ENCODE measurements at places on chromosomes 1 and 21. TPM values are rescaled to one million over a fixed set of nuclear protein-coding genes. Genes with fewer than 3 reads are reported as not detected.

- DNase-seq, result no peak
Observed at GRCh38 chr1:207801819-207802218, 50.0 kb downstream of the CD46 start.

DNA sequence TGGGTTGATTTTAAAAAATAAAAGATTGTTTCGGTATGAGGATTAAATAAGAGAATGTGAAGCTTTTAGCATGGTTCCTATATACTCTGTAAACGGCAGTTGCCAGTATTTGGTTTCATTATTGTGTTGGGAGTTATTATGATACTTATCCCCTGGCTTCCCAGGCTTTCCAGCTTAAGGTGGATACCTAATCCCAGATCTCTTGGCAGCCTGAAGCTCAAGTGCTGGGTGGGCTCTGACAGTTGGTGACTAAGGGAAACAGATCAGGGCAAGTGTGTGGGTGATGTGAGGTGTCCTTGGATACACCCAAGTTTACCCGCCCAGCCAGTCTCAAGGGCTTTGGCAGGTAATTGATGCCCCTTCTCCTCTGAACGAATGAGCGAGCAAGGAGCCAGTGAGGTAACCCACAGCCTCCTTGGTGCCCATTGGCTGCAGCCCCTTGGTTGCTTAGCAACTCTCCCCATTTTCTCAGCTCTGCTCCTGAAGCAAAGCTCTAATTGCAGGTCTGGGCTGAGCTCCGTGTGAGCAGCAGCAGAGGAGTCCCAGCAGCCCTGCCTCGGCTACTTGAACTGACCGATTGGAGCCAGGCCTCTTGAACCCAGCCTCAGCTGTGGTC is 6.1 kb downstream of the IPO13 start:
- no peak for DNase-seq

DNA sequence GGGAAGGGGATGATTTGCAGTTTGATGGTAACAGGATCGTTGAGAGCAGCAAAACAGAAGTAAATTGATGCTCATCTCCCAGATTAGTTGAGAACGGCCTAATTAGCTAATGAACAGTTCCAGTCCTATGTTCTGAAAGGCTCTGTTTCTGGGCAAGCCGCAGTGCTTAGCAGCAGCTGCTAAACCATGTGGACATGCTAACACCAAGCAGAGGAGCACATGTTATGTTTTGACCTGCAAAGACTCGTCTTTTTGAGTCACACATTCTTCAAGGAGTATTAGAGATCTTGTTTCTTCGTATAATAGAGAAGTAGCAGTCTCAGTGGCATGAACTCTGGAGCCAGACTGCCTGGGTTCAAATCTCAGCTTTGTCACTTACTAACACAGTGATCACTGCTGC is 58.1 kb downstream of the CACNA1E start:
- DNase-seq, result no peak

DNA sequence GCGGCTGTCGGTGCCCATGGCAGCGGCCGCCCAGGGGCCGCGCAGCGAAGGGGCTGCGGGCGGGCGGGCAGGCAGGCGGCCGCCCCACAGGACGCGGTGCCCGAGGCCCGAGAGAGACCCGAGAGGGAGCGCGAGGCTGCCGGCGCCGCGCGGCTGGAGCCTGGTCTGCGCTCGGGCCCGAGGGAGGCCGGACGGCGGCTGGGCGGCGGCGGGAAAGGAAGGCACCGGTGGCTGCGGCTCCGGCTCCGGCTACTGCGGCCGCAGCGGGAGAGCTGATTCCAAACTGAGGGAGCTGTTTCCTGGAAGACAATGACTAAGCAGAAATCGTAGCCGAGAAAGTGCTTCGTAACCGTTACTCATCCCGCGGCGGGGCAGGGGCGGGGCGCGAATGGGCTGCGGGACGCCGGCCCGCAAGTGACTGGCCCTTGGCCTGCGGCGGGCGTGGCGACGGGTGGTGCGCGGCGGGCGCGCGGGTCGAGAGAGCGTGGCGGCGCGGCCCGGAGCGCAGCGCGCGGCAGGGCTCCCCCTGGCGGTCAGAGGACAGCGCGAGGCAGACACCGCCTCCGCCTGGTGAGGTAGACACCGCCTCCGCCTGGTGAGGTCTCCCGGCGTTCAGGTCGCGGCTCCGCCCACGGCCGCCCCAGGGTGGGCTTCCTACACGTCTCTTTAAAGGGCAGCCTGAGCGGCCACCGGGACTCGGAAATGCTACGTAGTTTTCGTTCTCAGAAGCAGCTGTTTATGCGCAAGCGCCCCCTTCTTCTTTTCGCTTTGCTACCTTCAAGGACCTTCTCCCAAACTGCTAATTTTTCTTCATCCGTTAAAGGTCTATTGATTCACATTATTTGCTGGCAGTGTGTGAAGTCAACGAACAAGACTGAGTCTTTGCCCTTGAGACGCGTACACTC is at the start of gene GCLM:
TSS of gene GCLM (minus strand) at position 285 of the 905 bp plus-strand sequence. CDS start at position 18, 267 bp downstream.
- DNase-seq, result peak; percentile 90

- DNase-seq, result no peak
Observed at GRCh38 chr1:78790174-78790573, 140.5 kb downstream of the IFI44 start.

- DNase-seq, result peak; percentile 19
Observed at GRCh38 chr21:41761934-41762635, 4.8 kb downstream of the RIPK4 start.

GRCh38 chr1:166479052-166479631 is 312.3 kb upstream of the FAM78B start:
- DNase-seq, result peak; percentile 22

DNA sequence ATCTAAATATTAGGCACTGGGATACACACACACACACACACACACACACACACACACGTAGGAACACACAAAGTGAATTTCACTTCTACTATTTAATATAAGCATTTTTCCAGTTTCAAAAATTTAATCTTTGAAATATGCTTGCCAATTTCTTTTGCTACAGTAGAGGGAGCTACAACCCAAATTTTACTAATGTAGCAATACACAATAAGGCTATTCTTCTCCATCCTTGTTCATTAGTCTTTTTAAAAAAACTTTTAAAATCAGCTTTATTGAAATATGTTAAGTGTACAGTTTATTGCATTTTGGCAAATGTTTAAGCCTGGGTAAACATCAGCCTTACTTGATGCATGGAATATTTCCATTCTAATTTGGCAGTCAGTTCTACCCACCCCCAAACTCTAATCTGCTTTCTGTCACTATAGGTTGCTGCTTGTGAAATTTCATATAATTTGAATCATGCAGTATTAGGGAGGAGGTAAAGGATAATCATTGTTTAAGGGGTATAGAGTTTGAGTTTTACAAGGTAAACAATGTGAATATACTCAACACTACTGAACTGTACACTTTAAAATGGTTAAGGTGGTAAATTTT is 93.0 kb upstream of the TENT5C start:
- DNase-seq, result peak; percentile 32

- DNase-seq, result no peak
Observed at GRCh38 chr1:219143735-219144134, 29.9 kb upstream of the LYPLAL1 start.

DNA sequence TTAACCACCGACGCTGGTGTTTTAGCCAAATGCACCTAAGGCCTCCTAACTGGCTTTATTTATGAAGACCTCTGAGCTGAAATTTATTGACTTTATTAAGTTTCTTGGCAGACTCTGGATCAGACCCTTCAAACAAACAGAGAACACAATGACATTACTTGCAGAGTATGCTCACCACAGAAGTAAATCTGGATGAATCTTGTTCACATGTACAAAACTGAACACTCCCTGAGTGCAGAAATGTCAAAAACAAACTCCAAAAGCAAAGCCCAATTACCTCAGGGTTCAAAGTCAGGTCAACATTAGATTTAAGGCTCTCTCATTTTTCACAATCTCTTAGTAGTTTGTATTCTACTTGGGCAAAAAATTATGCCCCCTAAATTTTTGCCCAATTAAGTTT is 218.6 kb downstream of the SLC45A1 start:
- no peak for DNase-seq

DNA sequence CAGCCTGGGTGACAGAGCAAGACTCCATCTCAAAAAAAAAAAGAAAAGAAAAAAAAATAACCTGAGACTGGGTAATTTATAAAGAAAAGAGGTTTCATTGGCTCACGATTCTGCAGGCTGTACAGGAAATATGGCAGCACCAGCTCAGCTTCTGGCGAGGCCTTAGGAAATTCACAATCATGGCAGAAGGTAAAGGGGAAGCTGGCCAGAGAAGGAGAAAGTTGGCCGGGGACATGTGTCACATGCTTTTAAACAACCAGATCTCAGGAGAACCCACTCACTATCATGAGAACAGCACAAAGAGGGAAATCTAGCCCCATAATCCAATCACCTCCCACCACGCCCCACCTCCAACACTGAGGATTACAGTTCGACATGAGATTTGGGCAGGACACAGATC is 125.3 kb downstream of the DISP1 start:
- DNase-seq, result no peak

DNA sequence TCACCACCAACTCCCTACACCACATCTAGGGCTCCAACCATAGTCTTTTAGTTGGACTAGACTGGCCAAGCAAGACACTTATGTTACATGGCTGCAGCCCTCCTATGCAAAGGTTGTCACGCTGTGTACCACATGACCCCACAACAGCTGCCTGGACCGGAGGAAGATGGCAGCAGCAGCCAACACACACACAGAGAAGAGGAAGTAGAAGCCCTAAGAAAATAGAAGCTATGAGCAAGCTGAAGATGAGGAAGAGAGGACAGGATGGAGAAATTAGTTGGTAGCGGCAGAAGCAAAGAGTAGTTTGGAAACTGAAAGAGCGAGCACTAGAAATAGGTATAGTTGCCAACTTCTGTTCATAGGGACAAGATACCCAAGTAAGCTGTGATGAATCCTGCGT is 60.8 kb upstream of the RALGPS2 start:
- no peak for DNase-seq

GRCh38 chr1:3641816-3642215 is 8.1 kb downstream of the WRAP73 start:
- DNase-seq, result no peak

GRCh38 chr1:93322349-93322748 is 23.4 kb upstream of the DR1 start:
- DNase-seq, result no peak

GRCh38 chr1:159790237-159790917 is 9.6 kb downstream of the DUSP23 start:
- no peak for DNase-seq

GRCh38 chr1:67429528-67430357 is 459 bp downstream of the SERBP1 start:
- DNase-seq, result peak; percentile 44

DNA sequence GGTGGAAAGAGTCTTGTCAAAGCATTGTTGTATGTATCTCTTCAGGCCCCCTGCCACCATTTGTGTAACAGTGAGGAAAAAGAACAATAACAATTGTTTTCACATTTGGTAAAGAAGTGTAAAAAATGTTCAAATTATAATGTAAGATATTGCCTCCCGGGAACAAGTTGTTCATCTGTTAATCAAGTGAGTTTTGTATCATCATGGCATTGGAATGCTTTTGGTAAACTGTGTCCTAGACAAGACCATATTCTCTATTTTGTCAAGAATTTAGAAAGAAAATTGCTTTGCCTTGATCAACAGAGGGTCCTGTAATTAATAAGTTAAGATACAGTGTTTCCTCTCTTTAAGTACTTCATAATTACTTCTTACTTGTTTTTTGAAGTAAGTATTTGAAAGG is 692.0 kb upstream of the NR5A2 start:
- DNase-seq, result no peak

DNA sequence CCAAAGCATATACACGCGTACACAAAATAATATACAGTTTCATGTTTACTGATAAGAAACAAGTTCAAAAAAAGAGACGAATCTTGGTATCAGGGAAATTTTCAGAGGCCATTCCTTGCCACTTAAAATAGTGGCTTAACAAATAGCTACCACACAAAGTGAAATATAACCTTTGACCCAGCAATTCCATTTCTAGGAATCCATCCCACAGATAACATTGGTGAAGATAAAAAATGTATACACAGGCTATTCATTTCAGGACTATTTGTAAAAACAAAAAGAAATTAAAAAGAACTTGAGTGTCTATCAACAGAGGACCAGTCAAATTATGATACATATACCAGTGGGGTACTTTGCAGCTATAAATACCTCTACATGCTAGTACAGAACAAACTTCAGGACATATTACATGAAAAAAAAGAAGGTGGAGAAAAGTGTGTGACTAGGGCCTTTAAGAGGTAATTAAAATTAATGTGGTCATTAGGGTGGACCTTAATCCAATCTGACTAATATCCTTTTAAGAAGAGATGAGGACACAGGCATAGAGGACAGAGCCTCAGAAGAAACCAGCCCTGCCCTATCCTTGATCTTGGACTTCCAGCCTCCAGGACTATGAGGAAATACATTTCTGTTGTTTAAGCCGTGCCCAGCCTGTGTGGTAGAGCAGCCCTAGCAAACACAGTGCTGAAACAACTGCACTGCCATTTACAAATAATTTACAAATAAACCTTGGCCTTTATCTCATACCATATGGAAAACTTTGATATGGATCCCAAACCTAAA is 7.8 kb downstream of the UBE2G2 start:
- DNase-seq, result no peak

DNA sequence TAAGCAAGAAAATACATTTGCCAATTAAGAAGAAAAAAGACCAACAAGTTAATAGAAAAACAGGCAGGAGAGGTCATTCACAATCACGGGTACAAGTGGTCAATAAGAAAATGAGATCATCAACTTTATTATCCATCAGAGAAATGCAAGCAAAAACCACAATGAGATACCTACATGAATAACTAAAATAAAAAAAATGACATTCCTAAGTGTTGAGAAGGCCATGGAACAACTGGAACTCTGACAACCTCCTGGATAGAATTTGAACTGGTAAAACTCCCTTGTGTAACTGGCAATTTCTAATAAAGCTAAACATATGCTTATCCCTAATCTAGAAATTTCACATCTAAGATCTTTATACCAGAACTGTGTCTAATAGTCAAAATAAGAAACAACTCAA is 135.4 kb upstream of the BACE2 start:
- no peak for DNase-seq

DNA sequence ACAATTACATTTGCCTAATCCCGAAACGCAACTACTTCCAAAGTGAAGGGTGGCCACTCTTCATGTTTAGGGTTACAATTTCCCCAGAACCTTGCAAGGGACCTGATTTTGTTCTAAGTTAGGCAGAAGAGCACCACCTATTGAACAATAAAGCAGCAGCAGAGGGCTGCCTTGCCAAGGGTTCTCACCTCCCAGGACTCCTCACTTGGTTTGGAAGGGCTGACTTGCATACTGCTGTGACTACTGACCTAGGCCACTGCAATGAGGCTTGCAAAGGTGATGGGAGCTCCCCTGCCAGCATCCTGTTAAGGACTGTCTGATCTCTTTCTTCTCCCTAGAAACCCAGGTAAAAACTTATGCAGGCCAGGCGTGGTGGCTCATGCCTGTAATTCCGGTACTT is 14.2 kb downstream of the MTOR start:
- DNase-seq, result no peak

IL12RB2 gene
- 2.0 TPM for polyA plus RNA-seq

S1PR1 gene
- 17.9 TPM for polyA plus RNA-seq

RHBG gene
- not detected for polyA plus RNA-seq

RPS6KA1 gene
- 6.9 TPM for polyA plus RNA-seq

NPPB gene
- not detected for polyA plus RNA-seq

FCER1A gene
- 0.60 TPM for polyA plus RNA-seq

CLDN14 gene
- polyA plus RNA-seq, result 3.6 TPM
